ENCODE measurements at places on chromosomes 3 and 15.

GRCh38 chr3:55643283-55643682, 156.2 kb upstream of the WNT5A start:
- DNase-seq: no peak

DNA sequence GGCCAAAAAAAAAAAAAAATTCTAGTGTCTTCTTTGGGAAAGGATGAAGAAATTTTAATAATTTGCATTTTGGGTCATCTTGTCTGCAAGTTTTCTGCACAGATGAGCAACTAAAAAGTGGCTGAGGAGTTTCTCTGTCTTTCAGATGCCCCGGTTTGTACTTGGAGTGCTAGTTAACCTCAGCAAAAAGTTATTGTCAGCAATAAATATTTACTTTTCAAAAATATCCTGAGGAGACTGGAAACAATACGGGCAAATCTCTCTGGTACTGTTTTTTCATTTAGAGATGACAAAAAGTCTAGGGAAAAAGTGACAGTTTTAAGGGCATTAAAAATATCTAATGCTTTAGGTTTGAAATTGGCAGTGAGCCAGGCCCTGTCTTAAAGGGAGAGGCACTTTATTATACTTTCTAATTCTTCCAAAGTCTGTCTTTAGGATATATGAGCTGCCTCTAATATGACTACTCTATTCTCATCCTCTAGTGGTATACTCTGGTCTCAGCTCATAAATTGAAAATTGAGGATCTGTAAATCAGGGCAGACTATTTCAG, 436.0 kb upstream of the NR2F2 start:
- no peak for DNase-seq

DNA sequence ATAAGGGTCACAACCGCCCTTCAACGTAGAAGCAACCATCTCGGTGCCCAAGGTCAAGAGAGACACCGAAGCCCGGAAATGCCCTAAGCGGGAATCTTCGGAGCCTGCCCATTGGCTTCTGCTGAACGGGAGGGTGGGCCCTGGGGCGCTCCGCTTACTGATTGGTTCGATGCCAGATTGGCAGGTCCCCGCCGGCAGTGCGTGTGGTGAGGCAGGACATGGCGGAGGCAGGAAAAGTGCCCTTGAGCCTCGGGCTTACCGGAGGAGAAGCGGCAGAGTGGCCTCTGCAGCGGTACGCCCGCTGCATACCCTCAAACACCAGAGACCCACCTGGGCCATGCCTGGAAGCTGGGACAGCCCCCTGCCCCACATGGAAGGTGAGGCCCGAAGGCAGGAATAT, at the start of gene REC114:
Gene REC114, plus strand, starts transcription at position 197 of the 400 bp plus-strand sequence. Its CDS starts 22 bp downstream, at position 219.
- no peak for DNase-seq

DNA sequence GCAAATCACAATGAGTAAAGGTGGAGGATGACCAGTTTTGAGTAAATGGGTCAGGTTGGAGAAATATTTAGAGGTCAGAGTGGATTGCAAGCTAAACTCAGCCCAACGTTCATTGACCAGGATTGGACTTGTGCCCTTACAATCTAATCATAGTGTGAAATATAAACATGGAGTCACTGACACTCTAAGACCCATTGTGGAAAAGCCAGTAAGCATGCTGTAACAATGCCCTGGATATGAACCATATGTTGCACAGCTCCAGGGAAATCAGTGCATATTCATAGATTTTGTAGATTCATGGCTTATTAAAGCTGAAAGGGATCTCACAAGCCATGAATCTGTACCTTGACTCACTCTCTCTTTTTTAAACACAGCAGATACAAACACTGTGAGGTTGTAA, 660.2 kb upstream of the LMCD1 start:
- DNase-seq: no peak

DNA sequence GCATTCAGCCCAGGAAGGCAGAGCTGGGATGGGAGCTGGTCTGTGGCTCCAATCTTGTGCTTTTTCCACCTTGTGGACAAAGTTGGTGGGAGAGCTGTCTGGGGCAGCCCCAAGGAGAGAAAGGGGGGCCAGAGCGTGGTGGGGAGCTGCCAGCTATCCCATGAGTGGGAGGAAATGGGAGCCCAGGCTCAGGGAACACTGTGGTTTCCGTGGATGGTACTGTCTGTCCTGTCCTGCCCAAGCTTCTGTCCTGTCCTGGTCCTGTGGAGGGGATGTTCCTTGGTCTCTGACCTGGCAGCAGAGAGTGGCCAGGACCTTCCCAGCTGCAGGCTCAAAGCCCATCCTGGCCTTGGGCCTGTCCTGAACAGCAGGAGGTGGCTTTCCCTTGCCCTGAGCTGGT, 72.6 kb upstream of the SEC13 start:
- no peak for DNase-seq

DNA sequence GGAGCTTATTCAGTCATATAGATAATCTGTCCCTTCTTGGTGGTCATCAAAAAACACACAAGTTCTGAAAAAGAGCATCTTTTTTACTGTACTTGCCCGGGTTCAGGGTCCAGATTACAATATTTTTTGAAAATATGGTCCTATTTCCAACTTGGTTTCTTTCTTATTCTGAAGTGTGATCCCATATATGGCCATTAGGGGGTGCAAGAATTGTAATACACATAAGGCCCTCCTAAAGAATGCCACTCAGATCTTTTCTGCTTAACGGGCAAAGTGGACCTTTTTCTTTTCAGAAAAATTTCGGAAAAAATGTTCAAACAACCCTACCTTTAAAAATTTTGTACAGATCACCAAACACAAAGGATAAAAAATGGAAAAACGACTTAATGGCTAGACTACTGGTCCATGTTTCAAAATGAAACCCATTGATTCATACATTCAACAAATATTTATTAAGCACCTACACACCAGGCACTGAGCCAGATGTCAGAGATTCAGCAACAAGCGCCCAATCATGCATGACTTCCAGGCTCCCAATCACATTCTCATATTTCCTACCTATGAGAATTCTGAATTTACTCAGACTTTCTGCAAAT, 102.0 kb upstream of the MYRIP start:
- DNase-seq: no peak

DNA sequence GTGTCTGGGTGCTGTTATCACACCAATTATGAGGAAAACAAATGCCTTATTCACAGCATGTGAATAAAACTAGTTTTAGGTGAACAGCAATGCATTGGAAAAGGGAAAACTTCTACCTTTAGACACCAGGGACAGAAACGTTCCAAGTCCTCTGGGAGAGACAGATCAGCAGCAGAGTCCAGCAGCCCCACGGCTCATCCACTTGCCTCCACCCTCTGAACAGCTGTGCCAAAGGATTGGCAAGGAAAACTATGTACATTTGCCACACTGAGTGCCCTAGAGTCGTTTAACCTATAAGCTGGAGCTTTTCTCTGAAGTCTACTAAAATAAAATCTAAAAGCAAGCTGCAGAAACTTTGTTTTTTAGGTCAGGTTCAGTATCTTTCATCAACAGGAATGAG, 107.7 kb upstream of the EIF1B start:
- DNase-seq: no peak
